ENCODE measurements at places on chromosomes 1 and 21. TPM values are rescaled to one million over a fixed set of nuclear protein-coding genes. Genes with fewer than 3 reads are reported as not detected.

ZCCHC17 gene
- 22.3 TPM for total RNA-seq

ALG14 gene
- total RNA-seq = 8.1 TPM

MAEL gene
- total RNA-seq = not detected

C1orf115 gene
- total RNA-seq = 4.6 TPM

NR5A2 gene
- total RNA-seq = 2.4 TPM

SLC19A1 gene
- 20.4 TPM for total RNA-seq

CACNA1E gene
- total RNA-seq = not detected

OXCT2 gene
- 0.55 TPM for total RNA-seq

GREM2 gene
- 0.07 TPM for total RNA-seq

KCNQ4 gene
- 0.27 TPM for total RNA-seq

SLC41A1 gene
- total RNA-seq = 20.5 TPM

PHTF1 gene
- 11.7 TPM for total RNA-seq

OR2L3 gene
- not detected for total RNA-seq

RNPEP gene
- total RNA-seq = 86.9 TPM

PLA2G2F gene
- not detected for total RNA-seq

GJA4 gene
- not detected for total RNA-seq

ADORA3 gene
- not detected for total RNA-seq

PTPRC gene
- not detected for total RNA-seq

ALX3 gene
- not detected for total RNA-seq

F13B gene
- 0.08 TPM for total RNA-seq

LAX1 gene
- total RNA-seq = not detected

SUSD4 gene
- 0.91 TPM for total RNA-seq

CXADR gene
- total RNA-seq = 7.4 TPM

HSF2BP gene
- 1.8 TPM for total RNA-seq

EFNA3 gene
- 11.6 TPM for total RNA-seq

CTXND2 gene
- not detected for total RNA-seq

SYCP1 gene
- not detected for total RNA-seq

EIF3I gene
- 279 TPM for total RNA-seq

RAD54L gene
- total RNA-seq = 10.5 TPM

TRAF3IP3 gene
- total RNA-seq = not detected

FLG2 gene
- not detected for total RNA-seq

HPDL gene
- 3.9 TPM for total RNA-seq

AGRN gene
- total RNA-seq = 110 TPM

CD1D gene
- 0.08 TPM for total RNA-seq

SLC2A5 gene
- 0.50 TPM for total RNA-seq

All from A549 treated with Hydrocortisone at 1 μM for 4 hours (cell line).